ENCODE measurements at places on chromosomes 5 and 9. TPM values are rescaled to one million over a fixed set of nuclear protein-coding genes. Genes with fewer than 3 reads are reported as not detected.
A peak's percentile ranks its signal among the peaks of the same experiment; 100 is the strongest.

- DNase-seq: no peak
Observed at GRCh38 chr9:109286981-109287380, 33.9 kb downstream of the EPB41L4B start.

DNA sequence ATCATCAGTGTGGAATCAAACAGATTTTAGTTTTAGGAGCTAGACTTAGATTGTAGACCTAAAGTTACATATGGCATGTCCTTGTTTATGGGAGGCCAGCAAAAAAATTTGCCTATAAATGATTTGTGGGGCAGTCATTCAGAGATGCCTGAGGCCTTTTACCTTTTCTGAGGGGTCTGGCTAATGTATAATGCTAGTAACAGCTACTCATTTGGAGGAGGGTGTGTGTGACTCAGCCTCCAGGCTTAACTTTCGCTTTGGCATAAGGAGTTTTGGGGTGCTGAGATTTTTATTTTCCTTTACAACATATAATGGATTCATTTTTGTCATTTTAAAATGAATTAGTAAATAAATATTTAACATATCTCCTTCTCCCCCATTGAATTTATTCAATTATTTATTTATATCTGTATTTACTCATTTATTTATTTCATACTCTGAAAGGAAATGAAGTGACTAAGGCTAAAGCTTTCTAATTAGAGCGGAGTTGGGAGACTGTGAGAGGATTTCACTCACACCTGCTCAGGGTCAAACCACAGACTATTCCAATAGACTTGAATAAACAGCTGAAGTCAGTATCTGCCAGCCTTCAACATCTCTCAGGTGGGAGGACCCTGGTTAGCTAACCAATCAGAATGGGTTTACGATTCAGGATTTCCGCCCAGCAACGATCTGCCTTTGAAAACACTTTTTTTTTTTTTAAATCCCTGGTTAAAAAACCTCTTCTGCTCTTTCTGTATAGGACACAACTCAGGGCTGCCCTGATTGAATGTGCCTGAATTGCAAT is 487.5 kb upstream of the SGCD start:
- DNase-seq: no peak

- DNase-seq: no peak
Observed at GRCh38 chr5:134551901-134552300, 26.4 kb downstream of the JADE2 start.

DNA sequence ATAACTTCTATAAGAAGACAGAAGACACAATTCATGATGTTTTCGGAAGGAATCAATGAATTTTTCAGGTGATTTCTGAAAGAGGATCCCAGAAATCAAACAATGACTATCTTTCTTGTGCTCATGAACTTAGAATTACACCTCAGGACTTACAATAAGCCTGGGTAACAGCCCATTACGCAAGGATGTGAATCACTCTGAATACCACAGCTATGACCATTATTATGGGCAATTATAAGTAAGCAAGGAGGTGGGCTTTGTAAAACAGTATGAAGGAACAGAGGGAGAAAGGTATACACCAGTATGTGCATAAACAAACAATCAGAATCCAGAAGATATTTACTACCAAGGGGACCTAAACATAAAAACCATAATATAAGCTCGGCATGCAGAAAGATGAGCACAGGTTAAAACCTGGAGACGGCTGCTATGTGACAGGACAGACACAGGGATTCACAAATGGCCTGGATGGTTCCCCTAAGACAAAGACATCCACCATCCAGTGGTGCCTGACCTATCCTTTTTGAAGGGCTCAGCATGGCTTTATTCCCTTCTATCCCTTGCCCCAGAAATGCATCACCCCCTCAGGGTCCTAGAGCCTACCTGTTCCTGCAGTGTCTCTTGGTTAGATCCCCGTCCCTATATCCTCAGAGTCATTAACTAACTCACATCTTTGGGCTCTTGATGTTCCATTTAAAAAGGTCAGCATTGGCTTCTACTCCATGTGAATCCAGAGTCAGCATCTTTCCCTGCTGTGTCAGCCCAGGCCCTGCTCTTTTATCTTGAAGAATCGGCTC is 21.8 kb upstream of the PPP2CA start:
- DNase-seq: no peak

DNA sequence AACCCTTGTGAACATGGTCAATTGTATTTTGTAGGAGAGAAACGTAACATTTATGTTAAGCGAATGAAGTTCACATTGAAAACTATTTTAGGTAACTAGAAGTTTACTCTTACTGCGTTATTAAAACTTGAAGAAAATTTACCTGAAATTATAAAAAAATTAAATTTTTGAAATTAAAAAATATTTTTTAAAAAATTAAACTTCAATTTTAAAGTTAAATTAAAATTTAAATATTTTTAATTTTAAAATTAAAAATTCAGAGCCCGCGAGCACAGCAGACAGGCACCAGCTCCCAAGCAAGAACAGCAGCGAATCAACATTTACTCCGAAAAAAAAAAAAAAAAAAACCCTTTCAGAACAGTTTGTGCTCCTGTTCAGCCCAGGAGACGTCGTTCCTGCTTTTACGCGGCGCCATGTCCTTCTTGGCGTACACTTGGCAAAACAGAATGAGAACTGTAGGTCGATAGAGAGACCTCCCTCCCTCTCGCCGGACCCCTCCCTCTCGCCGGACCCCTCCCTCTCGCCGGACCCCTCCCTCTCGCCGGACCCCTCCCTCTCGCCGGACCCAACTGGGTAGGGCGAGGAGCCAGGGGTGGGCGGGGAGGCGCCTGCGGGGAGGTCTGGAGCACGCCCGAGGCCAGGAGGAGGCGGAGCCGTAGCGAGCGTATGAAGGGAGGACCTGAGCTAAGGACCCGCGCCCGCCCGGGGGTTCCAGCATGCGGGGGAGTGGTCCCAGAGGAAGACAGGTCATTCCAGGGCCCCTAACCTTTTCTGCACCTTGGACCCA is 235.8 kb downstream of the ROR2 start:
- peak; percentile 39 for DNase-seq

- DNase-seq: no peak
Observed at GRCh38 chr9:77961541-77961940, 70.1 kb downstream of the GNAQ start.

- no peak for DNase-seq
Observed at GRCh38 chr5:76556511-76557221, 66.5 kb downstream of the F2RL2 start.

- no peak for DNase-seq
Observed at GRCh38 chr9:21778304-21778703, 24.1 kb upstream of the MTAP start.

DNA sequence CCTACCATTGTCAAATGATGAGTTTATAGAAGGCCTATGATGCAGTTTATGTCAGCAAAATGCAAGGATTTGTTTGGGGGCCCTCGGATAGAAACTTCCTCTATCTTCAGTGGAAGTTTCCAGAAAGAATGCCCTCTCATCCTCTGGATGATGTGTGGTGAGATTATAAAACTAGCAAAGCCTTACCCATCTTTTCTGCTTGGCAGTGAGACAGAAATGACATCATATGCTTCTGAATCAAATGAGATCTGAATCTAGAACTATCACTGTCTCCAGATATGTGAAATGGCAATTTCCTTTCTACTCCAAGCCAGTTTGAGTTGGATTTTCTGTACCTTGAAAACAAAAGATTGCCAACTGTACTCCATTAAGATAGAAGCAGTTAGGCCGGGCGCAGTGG is 60.4 kb upstream of the CKMT2 start:
- no peak for DNase-seq

- DNase-seq: peak; percentile 86
Observed at GRCh38 chr9:35749515-35750255, 598 bp downstream of the RGP1 start.

GRCh38 chr5:102782217-102782872 is 27.2 kb downstream of the PAM start:
- no peak for DNase-seq

- DNase-seq: peak; percentile 77
Observed at GRCh38 chr5:145495741-145496140, 339.4 kb downstream of the PRELID2 start.

DNA sequence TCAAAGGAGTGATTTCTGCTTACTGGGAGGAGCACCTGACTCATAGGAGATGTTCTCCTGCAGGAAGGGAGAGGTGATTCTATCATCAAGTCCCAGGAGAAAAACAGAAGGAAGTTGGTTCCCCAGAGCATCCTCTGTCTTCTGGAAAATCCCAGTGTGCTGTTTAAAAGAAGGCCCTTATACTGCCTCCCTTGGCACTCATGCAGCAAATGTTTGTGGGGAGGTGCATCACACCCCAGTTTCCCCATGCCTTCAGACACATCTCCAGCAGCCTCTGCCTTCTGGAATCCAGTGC is 63.1 kb downstream of the PPARGC1B start:
- no peak for DNase-seq

DNA sequence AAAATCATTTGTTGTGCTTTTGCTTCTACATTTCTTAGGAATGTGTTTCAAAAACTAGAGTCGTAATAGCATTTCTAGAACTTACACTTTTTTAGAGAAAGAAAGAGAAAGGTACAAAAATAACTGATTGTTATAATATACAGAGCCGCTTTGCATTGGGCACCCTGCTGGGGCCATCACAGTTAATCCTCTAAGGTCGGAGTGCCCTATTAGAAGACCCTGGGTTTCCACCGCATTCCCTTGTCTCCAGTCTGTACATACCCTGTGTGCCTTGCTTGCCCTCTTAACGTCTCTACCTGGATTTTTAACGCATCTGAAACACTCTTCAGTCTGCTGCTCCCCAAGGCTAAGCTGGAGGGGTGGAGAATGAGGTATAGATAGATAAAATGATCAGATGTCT is 1.3 kb downstream of the MARVELD2 start:
- no peak for DNase-seq

DNA sequence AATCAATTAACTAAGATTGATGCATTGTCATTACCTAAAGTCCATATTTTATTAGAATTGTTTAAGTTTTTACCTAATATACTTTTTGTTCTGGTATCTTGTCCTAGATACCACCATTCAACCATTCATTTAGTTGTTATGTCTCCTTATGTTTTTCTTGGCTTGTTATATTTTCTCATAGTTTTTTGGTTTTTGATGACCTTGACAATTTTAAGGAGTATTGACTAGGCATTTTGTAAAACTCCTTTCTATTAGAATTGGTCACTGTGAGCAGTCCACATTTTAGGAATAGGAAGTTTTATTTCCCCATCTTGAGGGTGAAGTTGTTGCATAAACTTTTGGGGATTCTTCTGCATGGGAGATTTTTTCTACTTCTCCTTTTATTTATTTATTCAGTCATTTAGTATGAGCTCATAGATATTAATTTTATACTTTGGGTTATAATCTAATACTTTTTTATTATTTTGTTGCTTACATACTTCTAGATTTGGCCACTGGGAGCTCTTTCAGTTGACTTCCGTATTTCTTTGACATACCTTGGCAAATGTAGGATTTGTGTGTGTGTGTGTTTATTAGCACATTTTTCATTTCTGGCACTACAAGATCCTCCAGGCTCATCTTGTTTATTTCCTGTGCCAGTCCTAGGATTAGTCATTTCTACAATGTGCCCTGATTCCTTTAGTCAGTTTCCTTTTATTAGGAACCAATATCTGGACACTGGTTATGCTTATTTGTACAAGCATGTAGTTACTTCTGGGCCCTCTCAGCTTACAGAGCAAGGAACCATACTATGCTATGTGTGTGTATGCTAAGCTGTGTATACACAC is 134.9 kb upstream of the CDKN2B start:
- no peak for DNase-seq

DNA sequence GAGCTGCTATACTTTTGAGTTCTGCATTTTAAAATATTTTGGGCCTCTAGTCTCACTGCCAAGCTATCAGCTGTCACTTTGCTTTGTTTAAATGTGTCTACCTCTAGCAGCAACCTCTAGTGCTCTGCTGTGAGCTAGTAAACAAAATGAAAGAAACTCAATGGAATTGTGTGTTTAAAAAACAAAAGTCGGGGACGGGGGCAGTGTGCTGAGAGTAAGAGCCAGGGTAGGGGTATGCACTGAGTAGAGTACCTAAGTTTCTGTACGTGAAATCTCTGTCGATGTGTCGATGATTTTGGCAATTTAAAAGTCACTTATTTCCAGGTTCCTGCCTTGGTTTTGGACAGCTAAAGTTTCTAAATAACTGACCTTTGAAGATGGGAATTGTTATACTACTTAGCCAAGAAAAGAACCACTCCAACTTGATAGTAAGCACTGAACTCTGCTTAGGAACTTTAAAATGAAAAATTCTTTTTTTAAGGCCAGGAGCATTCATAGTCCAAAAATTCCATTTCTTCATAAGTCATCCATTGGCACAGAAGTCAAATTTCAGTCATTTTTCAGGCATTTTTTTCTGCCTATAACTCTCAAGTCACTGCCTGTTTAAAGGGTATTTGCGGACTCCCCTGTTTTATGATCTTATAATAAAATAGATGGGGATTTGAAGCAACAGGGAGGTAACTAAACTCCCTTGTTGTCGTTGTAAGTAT is 111.5 kb downstream of the SAXO1 start:
- no peak for DNase-seq

DNA sequence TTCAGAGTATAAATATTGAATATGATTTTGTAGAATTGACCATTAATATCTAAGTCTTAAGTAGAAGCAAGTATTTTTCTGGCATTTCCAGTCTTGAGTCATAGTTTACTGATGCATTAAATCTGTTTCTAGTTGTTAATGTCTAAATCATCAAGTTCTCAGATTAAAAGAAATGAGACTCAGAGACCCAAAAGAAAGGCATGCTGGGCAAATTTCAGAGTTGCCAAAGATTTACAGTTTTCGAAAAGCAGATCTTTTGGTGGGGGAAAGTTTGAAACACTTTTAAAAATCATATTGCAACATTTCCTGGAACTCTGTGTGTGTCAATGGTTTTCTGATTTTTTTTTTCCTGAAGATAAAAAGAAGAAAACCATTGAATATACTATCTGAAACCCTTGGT is 60.9 kb downstream of the ANKRD55 start:
- DNase-seq: no peak

- DNase-seq: peak; percentile 93
Observed at GRCh38 chr9:35618854-35619799, 914 bp upstream of the CD72 start.

GRCh38 chr5:115355767-115356381 is 59.4 kb upstream of the CCDC112 start:
- no peak for DNase-seq

GRCh38 chr9:36928670-36929349 is 105.3 kb downstream of the PAX5 start:
- no peak for DNase-seq

GRCh38 chr5:149413477-149414210 is 34.6 kb upstream of the IL17B start:
- DNase-seq: no peak

TMEM215 gene
- not detected for total RNA-seq

ENTREP1 gene
- total RNA-seq: 19.8 TPM

SPATA6L gene
- total RNA-seq: 19.0 TPM

SARDH gene
- 0.47 TPM for total RNA-seq

ROR2 gene
- total RNA-seq: 0.70 TPM

PDLIM4 gene
- total RNA-seq: 4.6 TPM

CMBL gene
- total RNA-seq: 130 TPM

CDH12 gene
- not detected for total RNA-seq

GNPDA1 gene
- total RNA-seq: 31.9 TPM

RABGAP1 gene
- total RNA-seq: 51.7 TPM

LRRC70 gene
- total RNA-seq: 1.1 TPM

SEMA4D gene
- 31.5 TPM for total RNA-seq

FOXD4L5 gene
- total RNA-seq: 0.38 TPM

FOXD4L4 gene
- total RNA-seq: 0.67 TPM

PPP3R2 gene
- not detected for total RNA-seq

Measured in Peyer's patch (tissue), 4 donors.